ENCODE measurements at places on chromosomes 12 and 14.

GRCh38 chr14:104973135-104973384 is 5.1 kb downstream of the AHNAK2 start:
- no peak for DNase-seq

- no peak for DNase-seq
These were observed 74.9 kb downstream of the NOVA1 start for GRCh38 chr14:26522967-26523366.

DNA sequence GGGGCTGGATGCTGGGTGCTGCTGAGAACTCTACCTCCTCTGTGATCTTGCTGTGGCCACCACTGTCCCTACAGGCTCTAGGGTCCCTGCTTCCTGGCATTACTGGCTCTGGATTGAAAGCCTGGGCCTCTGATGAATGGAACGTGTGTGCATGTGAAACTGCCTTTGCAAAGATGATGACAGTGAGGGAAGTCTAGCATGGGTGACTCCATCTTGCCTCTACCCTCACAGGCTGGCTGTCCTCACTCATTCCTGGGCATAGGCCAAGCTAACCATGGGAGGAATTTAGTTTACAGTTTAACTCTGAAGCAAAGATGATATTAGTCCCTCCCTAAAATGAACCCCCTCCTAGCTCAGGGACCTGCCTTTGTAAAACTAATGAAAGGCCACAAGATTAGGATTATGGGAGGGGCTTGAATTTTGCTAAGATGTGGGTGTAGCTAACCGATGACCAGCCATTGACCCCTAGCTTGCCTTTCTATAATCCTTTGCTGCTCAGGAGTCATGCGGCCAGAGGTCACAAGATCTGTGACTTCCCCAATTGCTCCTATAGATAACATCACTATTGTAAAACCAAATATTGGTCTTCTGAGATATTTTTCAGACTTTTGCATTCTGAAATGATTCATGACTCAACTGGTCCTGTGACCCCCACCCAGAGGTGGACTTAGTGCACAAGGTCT is 2.2 kb upstream of the C1S start:
- DNase-seq, result no peak

- no peak for DNase-seq
These were observed 5.8 kb downstream of the KERA start for GRCh38 chr12:91052026-91052425.

DNA sequence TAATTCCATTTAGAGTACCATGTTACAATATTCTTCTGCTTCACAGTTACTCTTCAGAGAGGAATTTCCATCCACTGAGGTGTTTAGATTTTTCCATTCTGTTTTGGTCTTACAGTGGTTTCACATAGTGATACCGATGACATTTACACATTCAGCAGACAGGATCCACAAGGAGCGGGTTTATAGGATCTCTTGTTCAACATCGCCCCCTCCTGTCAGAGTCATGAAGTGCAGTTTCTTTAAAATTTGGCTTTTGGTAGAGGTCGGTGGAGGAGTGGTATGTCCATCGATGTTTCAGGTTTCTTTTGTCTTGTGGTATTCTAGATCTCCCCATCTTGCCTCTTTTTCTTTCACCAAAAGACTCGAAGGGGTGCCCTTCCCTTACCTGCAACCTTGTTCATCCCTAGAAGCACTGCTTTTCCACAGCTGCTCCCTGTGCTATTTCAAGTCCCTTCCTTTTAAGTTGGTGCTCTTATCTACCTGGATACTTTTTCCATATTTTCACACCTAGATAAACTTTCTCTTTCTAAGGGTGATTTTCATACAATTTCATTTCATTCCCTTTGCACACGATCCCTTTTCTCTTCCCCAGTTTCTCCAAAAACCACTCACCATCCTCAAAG is 181.3 kb downstream of the ITPR2 start:
- no peak for DNase-seq

- no peak for DNase-seq
These were observed 5.5 kb upstream of the RNASE1 start for GRCh38 chr14:20808162-20808483.

DNA sequence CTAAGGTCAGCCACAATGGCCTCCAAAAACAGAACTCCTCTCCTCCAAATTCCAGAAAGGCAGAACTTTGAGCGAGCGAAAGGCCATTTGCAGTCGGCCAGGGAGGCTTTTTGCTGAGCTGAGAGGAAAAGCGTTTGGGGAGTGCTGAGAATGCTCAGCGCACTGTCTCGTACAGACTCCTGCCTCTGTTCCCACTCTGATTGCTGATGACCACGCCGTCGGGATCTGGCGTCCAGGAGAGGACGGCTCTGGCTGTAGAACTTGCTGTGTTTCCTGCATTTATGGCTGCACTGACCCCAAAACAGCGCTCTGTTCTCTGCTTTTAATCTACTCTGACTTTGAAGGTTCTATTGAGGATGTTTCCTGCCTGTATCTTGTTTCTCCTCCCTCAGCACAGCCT is 82.4 kb upstream of the WSCD2 start:
- DNase-seq, result no peak

DNA sequence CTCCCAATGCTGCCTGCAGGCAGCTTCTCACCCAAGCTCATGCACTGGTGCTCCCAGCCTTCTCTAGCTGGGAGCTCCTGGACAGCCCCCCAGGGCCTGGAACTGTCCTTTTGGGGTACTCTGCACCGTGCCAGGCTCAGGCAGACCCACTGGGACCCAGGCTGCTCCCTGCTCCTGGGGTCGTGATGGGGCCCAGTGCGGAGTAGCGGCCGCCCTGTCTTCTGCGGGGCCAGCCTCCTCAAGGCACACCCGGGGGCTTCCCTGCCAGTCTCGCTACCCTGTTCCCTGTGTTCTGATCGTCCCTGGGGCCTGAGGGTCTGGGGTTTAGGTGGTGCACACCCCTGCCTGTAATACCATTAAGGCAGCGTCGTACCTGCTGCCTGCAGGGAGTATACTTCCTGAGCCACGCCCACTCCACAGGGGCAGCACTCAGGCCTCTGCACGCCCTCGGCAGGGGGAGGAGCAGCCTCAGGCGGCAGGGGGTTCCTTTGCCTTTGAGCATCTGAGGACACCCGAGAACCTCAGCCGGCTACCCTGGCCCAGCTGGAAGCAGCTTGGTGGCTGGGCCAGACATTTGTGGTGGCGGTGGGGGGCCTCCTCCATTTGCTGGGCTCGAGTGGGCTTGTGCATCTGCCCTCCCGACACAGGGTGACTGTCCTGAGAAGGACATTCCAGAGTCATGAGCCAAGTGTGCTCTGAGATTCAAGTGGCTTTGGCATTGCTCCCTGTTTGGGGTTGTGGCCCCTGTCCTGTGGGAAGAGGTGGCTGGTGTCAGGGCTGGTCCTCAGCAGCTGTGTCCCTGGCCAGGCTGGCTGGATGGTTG is 9.2 kb upstream of the CRIP2 start:
- no peak for DNase-seq

DNA sequence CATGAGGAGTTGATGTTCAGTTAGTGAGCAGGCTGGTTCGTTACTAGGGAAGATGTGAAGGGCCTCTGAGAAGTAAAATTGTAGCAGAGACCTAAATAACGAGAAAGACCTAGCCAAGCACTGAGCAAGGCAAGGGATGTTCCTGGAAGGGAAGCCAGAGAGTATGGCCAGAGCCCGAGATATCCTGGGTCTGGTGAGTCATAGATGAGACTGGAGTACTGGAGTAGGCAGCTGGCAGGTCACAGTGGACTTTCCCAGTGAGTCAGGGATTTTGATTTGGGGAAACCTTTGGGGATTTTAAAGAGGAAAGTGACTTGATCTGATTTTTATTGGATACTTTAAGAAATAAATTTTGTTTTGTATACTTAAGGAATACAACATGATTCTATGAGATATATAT is 369.0 kb downstream of the DIO2 start:
- no peak for DNase-seq

GRCh38 chr12:120406069-120406468 is 31.8 kb upstream of the COX6A1 start:
- no peak for DNase-seq

DNA sequence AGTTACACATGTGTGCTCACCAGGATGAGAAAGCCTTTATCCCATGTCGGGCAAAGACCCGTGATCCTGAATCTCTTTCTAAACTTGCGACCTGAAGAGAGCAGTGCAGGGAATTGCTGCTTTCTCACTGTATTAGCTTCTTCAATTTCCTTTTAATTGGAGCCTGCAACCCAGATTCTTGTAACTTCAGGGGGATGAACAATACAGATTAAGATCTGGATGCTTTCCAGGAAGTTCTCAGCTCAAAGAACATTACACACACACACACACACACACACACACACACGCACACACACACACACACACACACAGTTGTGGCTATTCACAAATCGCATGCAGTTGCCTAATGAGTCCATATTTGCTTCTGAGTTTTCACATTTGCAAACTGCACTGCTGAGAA is 268.3 kb downstream of the NPAS3 start:
- DNase-seq, result no peak

DNA sequence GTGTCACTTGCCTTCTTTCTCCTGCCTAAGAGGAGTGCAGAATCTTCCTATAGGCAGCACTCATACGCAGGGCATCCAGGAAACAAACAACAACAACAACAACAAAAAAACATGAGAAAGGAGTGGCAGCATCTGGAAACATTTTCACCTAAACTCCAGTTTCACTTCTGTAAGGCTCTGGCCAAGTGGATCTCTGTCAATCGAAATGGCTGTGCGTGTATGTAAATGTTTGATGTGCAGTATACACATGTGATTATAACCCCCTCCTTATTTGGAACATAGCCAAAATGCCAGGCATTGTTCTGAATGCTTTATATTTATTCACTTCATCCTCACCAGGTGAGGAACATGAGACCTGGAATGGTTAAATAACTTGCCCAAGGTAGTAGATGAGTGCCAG is 76.8 kb downstream of the COX16 start:
- DNase-seq, result no peak

GRCh38 chr14:103818422-103818821 is 29.0 kb downstream of the PPP1R13B start:
- DNase-seq, result no peak

All from activated T-cell treated with anti-CD3 and anti-CD28 coated beads for 1 hour (primary cell).